HFF-Myc (cell line): ENCODE measurements at places on chromosomes 12 and 14.

DNA sequence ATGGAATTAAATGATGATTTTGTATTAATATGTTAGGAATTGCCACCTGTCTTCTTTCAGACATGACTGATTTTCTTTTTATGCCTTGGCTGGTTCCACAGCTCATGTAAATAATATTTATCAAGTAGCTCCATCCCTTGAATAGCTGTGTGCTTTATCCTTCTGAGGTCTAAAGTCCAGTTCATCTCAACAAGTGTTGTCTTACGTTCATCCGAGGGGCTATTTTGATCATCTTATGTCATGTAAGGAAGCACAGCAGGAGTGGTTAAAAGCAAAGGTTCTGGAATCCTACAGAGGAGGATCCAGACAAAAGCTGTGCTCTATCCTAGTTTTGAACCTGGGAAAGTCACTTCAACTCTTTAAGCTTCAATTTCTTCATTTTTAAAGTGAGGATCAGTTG is 123.7 kb upstream of the ATP2B1 start:
- no peak for DNase-seq

GRCh38 chr14:99524091-99524661 is 43.0 kb downstream of the CCNK start:
- no peak for DNase-seq

DNA sequence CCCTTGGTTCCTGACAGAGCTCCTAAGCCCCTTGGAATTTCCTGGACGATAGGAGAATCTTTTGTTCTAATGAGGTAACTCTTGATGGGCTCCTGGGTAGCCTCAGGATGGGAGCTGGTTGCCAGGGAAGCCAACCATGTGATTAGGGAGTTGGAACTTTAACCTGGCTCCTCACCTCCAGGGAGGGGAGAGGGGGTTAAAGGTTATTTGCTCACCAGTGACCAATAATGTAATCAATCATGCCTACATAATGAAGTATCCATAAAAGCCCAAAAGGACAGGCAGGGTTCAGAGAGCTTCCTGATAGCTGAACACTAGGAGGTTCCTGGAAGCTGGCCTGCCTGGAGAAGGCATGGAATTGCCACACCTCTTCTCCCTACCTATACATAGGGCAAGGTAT is 6.2 kb upstream of the CNOT2 start:
- DNase-seq = no peak

DNA sequence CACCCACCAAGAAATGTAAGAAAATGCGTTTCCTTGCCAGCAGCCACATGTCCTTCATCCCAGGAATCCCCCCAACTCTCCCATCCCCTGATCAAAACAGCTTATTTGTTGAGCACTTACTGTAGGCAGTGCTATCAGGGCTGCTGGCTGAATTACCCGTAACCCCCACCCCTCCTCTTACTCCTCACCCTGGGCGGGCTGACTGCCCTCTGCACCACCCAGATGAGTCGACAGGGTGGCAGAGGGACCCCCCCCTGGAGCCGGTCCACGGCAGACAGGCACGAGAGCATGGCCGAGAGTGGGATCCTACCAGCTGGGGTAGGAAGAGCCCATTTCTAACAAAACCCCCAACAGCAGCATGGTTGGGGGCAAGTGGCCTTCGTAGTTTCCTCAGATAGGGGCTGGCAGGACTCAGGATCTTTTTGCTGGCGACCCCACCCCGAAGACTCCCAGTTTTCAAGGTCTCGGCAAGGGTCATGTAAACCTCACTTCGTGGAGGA is 1.1 kb upstream of the RHOF start:
- no peak for DNase-seq

DNA sequence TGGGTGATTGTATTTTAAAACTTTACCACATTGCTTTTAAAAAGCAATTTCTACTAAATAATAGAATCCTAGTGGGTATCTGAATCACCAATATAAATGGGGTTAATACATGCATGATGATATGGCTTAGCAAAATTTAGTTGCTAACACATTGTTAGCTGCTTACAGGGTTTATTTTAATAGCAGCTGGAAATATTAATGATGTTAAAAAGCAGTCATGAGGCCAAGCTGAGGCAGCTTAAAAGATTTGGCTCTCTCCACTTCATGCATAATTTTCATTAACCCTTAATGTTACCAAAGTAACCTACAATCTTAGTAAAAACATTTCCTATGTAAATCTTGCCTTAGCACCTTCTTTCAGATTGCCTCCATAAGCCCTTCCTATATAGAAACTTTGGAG is 49.2 kb upstream of the CNOT2 start:
- DNase-seq = no peak
